Myometrial cell (primary cell): ENCODE measurements at places on chromosomes 11 and 22. TPM values are rescaled to one million over a fixed set of nuclear protein-coding genes. Genes with fewer than 3 reads are reported as not detected.

COPB1 gene
- total RNA-seq: 206 and 265 TPM in 2 replicates

ANKK1 gene
- total RNA-seq: not detected in 2 replicates

TEX54 gene
- total RNA-seq: not detected in 2 replicates

OR4B1 gene
- not detected in 2 replicates for total RNA-seq

CYB5R2 gene
- total RNA-seq: 89.5 and 93.7 TPM in 2 replicates

TRIM51 gene
- total RNA-seq: not detected in 2 replicates

KREMEN1 gene
- 4.3 and 4.4 TPM in 2 replicates for total RNA-seq

THY1 gene
- 281 and 436 TPM in 2 replicates for total RNA-seq

SLCO2B1 gene
- total RNA-seq: not detected in 2 replicates

SSTR3 gene
- 0.29 TPM in 1 of 2 replicates, not detected in the other for total RNA-seq

CDC42EP2 gene
- 32.4 and 33.4 TPM in 2 replicates for total RNA-seq

ZNF215 gene
- 5.7 and 6.3 TPM in 2 replicates for total RNA-seq

PNPLA5 gene
- total RNA-seq: not detected in 2 replicates

CYP2D6 gene
- total RNA-seq: not detected in 2 replicates

TAGLN gene
- 707 and 823 TPM in 2 replicates for total RNA-seq

MS4A6E gene
- not detected in 2 replicates for total RNA-seq

FCHSD2 gene
- 5.8 and 10.8 TPM in 2 replicates for total RNA-seq

TPBGL gene
- total RNA-seq: not detected in 2 replicates

OR52A1 gene
- not detected in 2 replicates for total RNA-seq

TREH gene
- not detected in 2 replicates for total RNA-seq

BBS1 gene
- 30.8 and 39.8 TPM in 2 replicates for total RNA-seq

SPINDOC gene
- 17.7 and 26.2 TPM in 2 replicates for total RNA-seq

SCGB1A1 gene
- not detected in 2 replicates for total RNA-seq

APBB1 gene
- 48.4 and 60.6 TPM in 2 replicates for total RNA-seq

GAS2 gene
- total RNA-seq: 0.53 and 2.3 TPM in 2 replicates

OR52I2 gene
- total RNA-seq: not detected in 2 replicates

OR8D4 gene
- not detected in 2 replicates for total RNA-seq

PVALB gene
- not detected in 2 replicates for total RNA-seq

PRG3 gene
- total RNA-seq: not detected in 2 replicates
